ENCODE measurements at places on chromosomes 12 and 14.

GRCh38 chr12:87529413-87529812, 499.8 kb downstream of the C12orf50 start:
- no peak for DNase-seq

DNA sequence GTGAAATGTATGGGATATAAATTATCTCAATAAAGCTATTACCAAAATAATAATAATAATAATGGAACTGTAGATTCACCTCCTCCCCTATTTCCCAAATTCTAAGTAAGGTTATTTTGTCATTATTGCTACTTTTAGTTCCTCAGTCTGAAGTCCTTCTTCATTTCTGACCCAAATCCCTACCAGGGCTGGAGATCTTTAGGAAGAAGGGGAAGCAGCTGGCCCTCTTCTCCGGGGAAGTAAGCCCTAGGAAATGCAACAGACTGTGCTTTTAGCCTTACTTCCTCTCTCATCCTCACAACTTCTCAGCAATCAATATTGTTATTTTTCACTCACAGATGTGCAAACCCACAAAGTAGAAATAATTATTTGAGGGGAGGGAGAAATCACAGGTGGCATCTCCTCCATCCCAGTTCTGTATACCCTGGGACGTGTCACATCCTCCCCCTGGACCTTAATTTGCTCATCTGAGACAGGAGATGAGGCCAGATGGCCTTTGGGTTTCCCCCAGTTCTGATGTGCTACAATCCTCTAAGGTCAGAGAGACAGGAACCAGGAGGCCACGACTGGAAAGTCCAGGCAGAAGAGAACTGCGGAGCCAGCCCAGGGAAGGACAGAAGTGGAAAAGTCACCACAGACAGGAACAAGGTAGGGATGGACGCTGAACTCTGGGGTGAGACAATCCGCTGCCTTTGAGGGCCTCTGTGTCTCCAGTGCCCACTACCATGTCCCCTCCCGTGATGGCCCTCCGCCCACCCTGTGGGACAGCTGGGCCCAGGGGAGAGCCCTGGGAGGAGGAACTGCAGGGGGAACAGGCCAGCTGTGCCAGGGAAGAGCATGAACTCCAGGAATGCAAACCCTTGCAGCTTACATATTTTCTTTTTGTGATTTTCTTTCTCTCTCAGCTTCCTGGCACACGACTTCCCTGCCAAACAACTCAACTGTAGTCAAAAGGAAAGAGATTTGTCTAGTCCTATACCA, 10.6 kb upstream of the TNFRSF1A start:
- DNase-seq, result no peak

DNA sequence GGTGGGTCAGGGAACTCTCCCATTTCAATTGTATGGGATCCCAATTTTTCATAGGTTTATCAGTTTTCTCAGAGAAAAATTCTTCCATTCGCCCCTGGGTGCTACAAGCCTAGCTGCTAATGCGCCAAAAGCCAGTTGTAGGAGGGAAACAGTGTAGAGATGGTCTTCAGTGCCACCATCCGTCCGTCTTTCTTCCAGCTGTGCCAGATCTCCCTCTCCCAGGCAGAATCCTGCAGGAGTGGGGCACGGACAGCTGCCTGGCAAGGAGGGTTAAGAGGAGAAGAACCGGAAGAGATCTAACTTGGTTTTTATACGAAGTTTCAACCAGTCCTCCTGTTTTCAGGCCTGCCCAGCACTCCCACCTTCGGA, 38.9 kb upstream of the FUT8 start:
- DNase-seq, result no peak

GRCh38 chr14:87698481-87698880, 294.5 kb downstream of the GALC start:
- no peak for DNase-seq

DNA sequence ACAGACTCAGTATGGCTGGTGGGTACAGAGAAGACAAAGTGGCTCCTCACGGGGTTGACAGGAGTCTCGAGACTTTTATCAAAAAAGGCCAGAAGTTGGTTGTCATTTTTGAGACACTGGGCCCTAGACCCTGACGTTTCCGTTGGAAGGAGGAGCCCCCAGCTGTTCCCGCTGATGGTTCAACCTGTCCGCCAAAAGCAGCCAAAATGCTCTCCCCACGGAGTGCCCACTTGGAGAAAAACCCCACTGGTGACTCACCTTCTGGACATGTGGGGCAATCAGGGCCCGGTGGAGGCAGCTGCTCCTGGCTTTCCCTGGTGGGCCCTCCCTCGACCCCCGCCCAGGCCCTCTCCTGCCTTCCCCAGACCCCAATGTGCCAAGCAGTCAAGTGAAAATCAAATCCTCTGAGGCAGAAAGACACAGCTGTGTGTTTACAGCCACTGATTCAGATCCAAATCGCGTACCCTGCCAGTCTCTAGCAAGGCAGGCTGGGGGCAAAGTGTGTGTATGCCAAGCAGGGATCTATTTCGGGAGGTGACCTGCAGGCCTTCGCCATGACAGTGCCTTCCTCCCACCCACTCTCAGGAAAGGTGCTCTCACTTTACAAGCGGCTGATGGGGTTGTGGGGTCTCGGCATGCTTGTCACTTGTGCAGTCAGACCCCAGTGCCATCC, 347.4 kb downstream of the DPF3 start:
- no peak for DNase-seq

DNA sequence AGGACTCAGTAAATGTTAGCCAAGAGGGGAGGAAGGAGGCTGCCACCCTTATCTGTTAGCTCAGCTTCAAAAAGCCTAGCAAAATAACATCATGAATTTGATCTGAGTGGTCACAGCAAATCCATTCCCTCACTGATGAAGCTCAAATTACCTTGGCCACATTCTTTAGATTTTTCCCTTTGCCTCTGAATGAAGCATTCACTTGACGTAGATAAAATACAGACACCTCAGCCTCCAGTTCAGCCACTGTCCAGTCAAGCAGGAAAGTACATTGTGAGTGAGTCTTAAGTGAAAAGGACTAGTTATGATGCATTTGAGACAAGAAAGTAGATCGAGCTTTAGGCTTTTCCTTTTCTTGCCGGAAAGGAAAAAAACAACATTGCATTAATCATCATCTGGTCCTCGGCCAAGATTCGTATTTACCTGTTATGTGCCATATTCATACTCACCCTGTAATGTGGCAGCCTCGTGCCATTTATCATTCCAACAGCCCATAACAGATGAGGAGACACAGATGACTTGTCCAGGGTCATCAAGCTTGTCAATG, 146.5 kb downstream of the ETV6 start:
- peak; percentile 94 for DNase-seq

DNA sequence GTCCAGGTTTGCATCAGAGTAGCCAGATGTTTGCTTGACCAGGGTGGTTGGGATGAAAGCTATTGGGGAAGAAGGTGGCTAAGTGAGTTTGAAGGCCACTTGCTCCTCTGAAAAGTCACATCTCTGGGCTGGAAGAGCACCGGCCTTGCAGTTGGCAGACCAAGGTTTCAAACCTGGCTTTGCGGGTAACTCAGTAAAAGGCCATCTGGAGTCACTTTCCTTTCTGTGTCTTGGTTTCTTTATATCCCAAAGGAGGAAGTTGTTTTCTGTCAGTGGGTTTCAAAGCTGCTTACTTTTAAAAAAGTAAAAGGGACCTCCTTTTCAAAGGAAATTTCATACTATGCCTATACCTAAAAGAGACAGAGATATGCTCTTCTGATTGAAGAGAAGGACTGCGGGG, 26.2 kb upstream of the CMA1 start:
- DNase-seq, result no peak

- DNase-seq, result no peak
These were observed 56.1 kb upstream of the YARS2 start for GRCh38 chr12:32811686-32812392.

DNA sequence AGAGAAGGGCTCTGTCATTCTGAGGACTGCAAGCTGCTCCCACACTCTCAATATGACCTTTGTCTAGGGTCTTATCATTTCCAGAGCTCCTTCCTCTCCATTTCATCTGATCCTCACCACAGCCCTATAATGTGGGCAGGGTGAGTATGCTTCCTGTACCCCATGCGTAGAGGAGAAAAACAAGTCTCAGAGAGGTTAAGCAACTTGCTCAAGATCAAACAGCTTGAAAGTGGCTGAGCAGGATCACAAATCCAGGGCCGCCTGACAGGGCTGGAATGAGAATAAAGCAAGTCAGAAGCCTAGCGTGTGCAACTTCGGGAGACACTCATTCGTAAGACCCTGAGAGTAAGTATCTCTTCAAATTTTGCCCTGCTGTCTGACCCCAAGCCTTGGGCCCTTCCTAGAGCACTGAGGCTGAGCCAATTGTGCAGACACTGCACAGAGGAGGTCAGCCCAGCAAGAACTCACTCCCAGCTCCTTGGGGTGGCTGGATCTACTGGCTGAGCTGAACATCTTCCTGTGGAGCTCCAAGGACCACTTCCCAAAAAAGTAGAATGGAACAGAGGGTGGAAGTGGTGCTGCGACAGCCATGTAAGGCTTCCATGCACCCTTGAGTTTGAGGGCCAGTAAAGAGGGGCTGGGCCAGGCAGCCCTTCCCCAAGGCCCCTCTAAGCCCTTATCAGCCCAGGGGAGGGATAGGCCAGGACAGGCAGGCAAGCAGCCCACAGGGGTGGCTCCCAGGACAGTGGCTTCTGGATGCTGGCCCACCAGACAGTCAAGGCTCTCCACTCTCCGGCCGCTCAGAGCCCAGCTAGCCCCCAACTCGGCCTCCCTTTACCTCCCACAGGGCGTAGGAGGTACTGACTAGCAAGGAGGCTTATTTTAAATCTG, 10.5 kb downstream of the ZFP36L1 start:
- no peak for DNase-seq

DNA sequence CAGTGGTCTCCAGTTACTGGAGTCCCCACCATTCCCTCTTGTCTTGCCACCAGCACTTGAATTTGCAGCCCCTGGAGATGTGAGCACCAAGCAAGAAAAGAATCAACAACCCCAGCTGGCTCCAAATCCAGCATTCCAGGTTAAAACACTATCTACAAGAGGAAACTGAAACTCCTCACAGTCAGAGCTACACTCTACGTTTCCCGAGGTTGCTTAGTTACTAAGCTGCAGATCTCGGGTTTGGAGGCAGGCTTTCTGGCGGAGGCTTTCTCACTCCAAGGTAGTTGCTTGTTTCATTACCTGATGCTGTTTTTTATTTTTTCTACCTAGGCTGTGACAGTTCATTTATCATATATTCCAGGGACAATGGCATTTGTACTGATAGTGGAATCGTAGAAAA, 248.1 kb downstream of the GLT1D1 start:
- DNase-seq, result no peak

DNA sequence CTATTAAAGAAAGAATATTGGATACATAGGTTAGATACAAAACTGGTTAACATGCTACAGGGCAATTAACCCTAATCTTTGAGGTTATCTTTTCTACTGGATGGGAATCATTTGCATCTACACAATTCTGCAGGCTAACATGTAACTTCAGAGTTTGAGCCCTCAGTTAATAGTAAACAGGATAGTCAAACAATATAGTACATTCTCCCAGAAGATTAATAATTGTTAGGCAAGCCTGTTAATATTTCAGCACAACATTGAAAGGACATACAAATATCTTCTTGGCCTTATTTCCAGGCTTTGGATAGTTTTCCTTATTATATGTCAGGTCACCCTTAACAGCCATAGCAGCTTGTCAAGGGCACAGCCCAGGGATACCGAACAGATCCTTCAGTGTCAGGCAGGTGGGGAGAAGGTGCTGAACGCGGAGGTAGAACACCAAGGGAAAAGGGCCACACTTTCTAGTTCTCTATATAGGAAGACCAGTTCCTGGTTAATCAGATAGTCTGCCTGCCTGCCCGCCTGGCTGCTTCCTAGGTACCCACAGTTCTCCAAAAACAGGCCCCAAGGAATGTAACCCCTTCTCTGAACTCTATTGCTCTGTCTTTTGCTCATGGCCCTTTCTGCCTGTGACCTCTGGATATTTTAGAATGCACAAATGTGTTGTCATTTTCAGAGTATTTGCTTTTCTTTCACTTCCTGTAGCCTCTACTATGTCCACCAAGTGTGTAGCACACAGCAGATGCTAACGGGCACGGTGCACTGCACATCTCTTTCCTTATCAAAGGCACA, 256.0 kb downstream of the PCNX1 start:
- no peak for DNase-seq

- peak; percentile 50 for DNase-seq
These were observed 3.3 kb downstream of the LRIG3 start for GRCh38 chr12:58916921-58917511.

DNA sequence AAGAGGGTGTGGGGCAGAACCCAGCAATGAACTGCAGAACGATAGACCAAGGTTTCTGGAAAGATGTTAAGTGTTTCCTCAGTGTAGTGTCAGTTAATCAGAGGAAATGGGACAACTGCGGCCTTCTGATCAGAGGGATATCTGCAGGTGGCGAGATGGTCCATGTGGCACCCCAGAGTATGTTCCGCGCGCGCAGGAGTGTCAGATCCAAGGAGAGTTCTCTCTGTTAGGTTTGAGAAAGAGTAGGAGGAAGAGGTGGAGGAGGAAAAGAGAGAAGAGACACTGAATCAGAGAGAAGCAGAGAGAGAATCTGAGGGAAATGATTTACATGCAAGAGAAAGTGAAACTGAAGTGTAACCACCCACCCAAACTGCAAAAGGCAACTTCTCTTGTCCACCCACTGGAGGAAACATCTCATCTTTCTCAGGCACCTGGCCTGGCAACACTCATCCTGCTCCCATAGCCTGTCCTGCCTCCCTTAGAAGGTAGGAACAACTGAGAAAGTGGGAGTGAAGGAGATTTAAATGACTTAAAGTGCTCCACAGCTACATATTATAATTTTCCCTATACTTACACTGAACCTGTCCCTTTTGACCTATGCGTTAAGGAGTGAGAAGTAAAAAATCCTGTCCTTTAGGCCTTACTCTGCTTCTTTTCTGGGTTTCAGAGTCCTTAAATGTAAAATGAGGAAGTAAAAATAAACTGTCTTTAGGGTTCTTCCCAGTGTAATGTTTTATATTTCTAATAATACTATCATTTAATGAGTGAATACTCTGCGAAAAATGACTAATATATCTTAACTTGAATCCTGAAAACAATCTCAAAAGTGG, 6.8 kb upstream of the TESPA1 start:
- DNase-seq, result no peak

- DNase-seq, result no peak
These were observed 98.4 kb upstream of the BTG1 start for GRCh38 chr12:92244036-92244435.

DNA sequence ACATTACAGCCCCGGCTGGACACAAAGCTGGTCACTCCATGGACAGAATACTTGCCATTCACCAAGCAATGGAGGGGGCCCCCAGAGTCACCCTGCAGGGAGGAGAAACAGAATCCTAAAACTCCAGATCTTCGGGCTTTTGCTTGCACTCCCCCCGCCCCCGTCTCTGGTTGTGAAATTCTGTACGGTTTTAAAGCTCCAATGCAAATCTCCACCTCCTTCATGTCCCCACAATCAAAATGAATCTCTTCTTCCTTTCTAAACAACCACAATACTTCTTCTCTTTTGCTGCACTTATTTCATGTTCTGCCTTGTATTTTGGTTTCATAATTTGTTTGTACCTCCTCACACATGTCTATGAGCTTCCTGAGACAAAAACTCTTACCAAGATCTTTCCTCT, 5.8 kb upstream of the BIN2 start:
- no peak for DNase-seq

GRCh38 chr12:74732164-74732784, 194.6 kb downstream of the ATXN7L3B start:
- DNase-seq, result no peak

GRCh38 chr12:14952299-14952921, 9.0 kb downstream of the ARHGDIB start:
- DNase-seq, result peak; percentile 96
